ENCODE measurements at places on chromosomes 6 and 20. TPM values are rescaled to one million over a fixed set of nuclear protein-coding genes. Genes with fewer than 3 reads are reported as not detected.

DNA sequence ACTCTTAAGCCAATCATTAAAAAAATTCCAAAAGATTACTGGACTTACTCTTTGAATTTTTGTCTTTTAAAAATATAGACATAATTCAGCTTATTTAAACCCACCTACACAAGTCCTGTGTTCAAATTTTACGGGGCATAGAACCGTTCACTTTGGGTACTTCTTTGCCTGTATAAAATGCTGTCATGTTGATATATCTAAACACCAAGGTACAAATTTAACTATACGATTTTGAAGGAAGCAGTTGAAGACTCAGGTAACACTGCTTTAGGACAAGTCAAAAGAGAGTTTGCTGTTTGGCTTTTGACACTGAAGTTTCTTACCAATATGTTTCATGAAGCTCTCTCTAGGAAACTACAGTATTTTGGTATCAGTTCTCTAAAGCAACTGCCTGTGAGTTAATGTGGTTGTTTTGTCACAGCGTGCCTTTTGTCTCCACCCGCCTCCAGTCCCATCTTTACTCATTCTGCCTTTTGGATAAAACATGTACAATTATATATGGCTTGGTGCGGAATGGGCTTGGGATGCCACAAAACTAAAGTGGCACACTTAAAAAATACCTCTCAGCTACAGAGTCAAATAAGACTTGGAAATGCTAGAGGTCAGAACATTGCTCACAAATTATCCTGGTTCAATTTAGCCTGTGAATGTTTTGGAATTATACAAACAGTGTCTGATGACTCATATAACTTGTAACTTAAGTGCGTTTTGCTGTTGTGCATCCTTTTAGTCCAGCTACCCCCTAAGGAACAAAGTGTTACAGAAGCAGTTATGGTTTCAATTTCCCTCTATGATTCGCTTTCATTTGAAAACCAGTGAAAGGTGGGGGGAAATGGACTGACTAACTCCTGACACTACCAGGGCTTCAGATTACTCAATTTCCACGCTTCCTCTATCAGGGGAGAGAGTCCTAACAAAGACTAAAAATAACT lies 38.7 kb downstream of the RGS17 start:
- H3K36me3 ChIP-seq, result no peaks in the 10 kb centered on the region
- no peak overlapping the region for H3K27ac ChIP-seq
- no peak for DNase-seq
- no peaks in the 10 kb centered on the region for H3K27me3 ChIP-seq

DNA sequence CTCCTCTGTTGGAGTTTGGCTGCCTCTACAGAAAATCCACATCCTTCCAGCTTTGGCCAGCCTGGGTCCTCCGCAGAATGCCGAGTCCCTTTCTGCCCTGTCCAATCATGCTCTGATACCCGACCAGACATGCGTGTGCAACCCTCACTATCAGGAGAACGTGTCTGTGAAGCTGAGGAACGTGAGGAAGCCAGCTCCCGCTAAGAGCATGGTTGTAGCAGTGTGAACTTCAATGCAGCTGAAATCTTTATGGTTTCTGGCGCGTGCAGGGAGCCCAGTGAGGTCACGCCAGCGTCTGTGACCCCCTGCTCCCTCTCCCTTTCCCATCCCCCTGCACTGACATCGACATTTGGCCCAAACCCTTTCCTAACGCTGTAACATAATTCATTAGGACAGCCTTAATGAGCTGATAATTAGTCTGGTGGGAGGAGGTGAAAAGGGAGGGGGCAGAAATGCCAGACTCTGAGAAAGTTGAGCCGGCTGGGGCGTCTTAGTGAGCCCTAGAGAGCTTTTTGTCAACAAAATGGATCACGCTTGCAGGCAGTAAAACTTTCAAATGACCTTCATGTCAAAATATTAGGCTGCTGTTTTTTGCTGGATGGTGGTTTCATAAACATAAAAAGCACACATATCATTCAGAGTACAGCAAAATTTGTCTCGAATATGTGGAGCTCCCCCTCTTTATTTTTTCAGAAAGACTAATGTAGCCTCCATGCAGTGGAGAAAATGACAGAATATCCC lies 423.3 kb downstream of the QKI start:
- H3K27ac ChIP-seq, result no peak overlapping the region
- peak; percentile 77 for DNase-seq
- no peaks in the 10 kb centered on the region for H3K36me3 ChIP-seq
- no peaks in the 10 kb centered on the region for H3K27me3 ChIP-seq

DNA sequence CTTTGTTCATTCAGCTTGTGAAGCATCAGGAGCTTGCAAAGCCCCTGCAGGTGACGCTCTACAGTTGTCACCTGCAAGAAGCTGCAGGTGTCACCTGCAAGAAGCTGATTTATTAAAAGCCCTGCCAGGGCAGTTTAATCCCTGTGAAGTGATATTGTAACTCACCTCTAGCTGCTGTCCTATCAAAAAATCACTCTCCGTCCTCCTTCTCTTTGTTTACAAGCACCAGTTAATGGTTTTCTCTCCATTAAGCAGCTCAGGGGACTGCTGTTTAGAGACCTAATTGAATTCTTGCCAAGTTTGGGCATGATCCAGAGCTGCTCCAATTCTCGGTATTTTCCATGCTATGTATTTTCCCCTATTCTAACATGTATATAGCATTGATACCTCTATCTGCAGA lies 345.9 kb downstream of the ARHGAP18 start:
- no peak overlapping the region for H3K27ac ChIP-seq
- H3K4me3 ChIP-seq, result no peak overlapping the region
- H3K4me1 ChIP-seq, result no peaks in the 10 kb centered on the region

GRCh38 chr6:109896341-109896740 lies 81.8 kb upstream of the GPR6 start:
- no peak overlapping the region for H3K27ac ChIP-seq
- H3K36me3 ChIP-seq, result no peaks in the 10 kb centered on the region
- no peaks in the 10 kb centered on the region for H3K27me3 ChIP-seq
- H3K4me3 ChIP-seq, result no peak overlapping the region

DNA sequence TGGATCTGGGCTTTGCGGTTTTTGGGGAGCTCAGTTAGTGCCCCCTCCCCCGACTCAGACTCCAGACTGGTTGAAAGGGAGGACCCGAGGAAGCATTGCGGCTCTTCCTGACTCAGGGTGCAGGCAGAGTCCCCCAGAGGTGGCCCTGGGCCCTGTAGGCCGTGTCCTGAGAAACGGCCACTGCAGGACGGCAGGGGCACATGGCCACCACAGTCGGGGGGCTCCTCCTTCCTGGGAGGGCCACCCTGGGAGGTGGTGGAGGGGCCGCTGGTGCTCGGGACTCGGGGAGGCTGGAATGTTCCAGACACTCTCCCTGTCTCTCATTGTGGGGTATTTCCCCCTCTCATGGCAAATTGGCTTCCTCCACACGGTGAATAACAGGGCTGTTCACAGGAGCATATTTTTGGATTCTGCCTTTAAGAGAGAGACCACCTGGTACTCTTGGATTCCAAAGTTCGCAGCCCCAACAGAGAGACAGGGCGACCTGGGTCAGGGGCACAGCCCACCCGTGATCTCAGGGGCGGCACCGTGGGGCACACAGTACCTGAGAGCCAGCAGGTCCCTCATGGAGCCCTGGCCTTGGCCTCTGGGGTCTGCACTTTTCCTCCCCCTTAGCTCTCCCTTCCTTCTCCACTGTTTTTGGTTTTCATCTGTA lies 35.7 kb downstream of the FRMD1 start:
- H3K4me1 ChIP-seq, result peaks cover 8% of the 10 kb centered on the region
- no peak overlapping the region for H3K4me3 ChIP-seq
- no peak for DNase-seq
- no peaks in the 10 kb centered on the region for H3K36me3 ChIP-seq
- no peak overlapping the region for H3K27ac ChIP-seq

DNA sequence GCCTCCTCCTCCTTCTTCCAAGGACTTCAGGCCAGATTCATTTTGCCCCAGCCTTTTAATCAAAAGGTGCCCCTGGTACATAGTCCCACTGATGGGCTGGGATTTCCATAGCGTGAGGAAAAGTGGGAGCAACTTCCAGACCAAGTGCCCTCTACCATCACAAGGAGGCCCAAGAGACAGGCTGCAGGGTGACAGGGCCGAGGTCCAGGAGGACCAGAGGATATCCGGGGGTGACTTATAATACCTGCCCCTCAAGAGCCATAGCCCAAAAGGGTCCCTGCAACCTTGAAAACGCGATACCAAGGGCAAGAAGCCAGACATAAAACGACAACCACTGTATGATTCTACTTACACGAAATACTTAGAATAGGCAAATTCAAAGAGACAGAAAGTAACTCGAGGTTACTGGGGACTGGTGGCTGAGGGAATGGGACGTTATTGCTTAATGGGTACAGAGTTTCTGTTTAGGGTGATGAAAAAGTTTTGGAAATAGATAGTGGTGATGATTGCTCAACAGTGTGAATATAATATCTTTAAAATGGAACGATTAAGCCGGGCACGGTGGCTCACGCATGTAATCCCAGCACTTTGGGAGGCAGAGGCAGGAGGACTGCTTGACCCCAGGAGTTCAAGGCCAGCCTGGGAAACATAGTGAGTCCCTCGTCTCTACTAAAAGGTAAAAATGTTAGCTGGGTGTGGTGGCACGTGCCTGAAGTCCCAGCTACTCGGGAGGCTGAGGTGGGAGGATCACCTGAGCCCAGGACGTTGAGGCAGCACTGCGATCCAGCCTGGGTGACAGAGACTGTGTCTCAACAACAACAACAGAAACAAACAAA lies 71.9 kb downstream of the NOL4L start:
- no peak overlapping the region for H3K27ac ChIP-seq
- H3K4me1 ChIP-seq, result peaks cover 23% of the 10 kb centered on the region
- no peaks in the 10 kb centered on the region for H3K36me3 ChIP-seq
- DNase-seq, result no peak
- no peaks in the 10 kb centered on the region for H3K27me3 ChIP-seq

DNA sequence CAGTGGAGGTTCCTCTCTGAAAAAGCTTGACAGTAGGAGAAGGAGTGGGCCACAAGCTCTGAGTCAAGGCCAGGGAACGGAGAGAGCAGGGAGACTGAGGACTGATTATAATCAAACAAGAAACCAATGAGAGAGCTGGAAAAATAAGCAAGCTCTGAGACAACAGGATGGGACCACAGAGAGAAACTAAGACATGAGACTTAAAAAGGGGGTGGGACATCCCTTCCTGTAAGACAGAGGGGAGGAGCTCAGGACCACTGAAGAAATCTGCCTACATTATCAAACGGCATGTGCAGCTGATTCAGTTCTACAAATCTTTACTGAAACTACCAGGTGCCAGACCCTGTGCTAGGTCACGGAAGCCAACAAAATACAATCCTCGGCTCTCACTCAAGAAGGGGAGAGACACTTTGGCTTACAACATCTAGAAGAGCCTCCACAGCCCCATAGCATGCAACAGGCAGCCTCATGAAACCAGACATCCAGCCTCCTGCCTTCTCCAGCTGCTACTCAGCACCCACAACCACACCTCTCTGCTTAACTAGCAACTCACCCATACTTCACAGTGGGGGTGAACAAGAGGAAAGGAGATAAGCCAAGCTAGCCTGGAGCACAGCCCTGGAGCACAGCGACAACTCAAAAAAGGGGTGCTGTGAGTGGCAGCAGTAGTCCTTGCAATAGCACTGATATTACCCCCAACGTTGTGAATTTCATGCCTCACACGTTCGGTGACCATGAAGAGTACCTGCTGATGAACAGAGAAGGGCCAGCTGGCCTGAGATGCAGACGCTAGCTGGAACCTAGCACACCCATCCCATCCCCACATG lies 39.1 kb upstream of the ANKRD60 start:
- peaks cover 24% of the 10 kb centered on the region for H3K36me3 ChIP-seq
- H3K27ac ChIP-seq, result no peak overlapping the region
- H3K4me3 ChIP-seq, result no peak overlapping the region
- no peak for DNase-seq
- no peaks in the 10 kb centered on the region for H3K4me1 ChIP-seq

DNA sequence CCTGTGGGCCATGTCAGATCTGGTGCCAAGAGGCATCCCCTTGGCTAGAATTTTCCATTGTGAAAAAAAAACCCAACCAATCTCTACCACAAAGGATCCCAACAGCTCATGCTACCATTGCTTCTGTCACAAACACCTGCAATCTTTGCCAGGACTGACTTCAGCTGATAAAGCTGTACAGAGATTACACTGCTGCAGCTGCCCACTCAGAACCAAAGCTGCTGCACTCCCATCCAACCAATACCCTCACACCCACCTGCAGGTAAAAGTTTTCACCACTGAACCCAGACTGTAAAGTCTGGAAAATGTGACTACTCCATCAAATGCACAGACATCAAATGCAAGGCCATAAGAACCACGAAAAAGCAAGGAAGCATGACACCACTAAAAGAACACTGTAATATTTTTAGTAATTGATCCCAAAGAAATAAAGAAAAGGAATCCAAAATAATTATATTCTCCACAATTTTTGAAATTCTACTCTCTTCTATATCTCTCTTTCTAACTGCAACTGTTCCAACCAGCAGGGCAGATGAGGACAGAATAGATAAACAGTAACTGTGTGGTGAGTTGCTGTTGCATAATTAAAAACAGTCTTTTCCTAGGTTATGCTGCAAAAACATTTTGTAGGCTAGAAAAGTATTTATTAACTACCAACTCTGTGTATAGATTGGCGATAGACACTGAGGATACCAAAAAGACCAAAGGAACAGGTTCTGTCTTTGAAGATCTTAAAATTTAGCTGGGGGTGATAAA lies 128.0 kb upstream of the MCHR2 start:
- no peaks in the 10 kb centered on the region for H3K4me1 ChIP-seq
- H3K36me3 ChIP-seq, result no peaks in the 10 kb centered on the region
- H3K4me3 ChIP-seq, result no peak overlapping the region

- no peak overlapping the region for H3K4me3 ChIP-seq
- no peak overlapping the region for H3K27ac ChIP-seq
- H3K27me3 ChIP-seq, result no peaks in the 10 kb centered on the region
Observed at GRCh38 chr6:8574311-8574710, 139.0 kb upstream of the SLC35B3 start.

DNA sequence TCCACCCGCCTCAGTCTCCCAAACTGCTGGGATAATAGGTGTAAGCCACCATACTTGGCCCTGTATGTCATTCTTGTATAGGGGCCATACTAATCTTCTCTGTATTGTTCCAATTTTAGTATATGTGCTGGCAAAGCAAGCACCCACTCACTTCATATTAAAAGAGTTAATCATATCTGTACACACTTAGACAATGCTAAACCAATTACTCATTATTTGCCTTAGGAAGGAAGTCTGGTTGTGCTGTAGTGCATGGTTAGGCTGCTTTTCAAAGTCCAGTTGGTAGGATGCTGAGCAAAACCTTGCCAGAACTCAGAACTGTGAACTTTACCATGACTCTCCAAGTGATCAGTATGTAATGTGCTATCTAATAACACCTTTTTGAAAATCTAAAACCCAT lies 88.6 kb downstream of the LIN28B start:
- H3K4me3 ChIP-seq, result no peak overlapping the region
- no peak for DNase-seq
- H3K27me3 ChIP-seq, result no peaks in the 10 kb centered on the region
- H3K36me3 ChIP-seq, result no peaks in the 10 kb centered on the region
- no peak overlapping the region for H3K27ac ChIP-seq
- H3K4me1 ChIP-seq, result no peaks in the 10 kb centered on the region

Gene CASS4
- 8.1 TPM for total RNA-seq

Measured in esophagus muscularis mucosa (tissue), 4 donors.